ENCODE measurements at places on chromosomes 5 and 9.

DNA sequence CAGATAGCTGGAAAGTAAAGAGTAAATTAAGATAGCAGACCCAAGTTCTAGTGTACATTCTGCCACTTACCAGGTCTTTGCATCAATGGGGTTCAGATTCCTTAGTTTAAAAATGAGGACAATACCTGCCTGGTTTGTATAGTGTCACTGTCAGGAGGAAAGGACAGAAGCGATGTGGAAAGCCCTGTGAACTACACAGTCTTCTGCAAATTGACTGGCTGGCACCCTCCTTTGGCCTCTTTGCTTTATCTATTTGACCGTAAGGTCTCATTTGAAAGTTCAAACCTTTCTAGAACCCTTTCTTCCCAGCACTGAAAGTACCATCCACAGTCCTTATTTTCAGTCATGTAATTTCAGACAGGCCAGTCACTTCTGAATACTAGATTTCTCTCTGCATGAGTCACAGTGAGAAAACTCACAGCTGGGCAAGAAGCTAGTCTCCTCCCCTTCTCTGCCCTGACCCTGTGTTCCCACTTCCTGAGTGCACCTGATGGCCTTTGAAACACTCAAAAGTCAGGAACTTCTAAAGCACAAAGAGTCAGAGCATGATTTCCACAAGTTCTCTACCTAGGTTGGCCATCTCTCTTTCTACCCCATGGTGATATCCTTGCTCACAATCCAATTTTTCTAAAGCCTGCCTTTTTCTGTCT is 91.3 kb upstream of the RASEF start:
- no peak for DNase-seq

DNA sequence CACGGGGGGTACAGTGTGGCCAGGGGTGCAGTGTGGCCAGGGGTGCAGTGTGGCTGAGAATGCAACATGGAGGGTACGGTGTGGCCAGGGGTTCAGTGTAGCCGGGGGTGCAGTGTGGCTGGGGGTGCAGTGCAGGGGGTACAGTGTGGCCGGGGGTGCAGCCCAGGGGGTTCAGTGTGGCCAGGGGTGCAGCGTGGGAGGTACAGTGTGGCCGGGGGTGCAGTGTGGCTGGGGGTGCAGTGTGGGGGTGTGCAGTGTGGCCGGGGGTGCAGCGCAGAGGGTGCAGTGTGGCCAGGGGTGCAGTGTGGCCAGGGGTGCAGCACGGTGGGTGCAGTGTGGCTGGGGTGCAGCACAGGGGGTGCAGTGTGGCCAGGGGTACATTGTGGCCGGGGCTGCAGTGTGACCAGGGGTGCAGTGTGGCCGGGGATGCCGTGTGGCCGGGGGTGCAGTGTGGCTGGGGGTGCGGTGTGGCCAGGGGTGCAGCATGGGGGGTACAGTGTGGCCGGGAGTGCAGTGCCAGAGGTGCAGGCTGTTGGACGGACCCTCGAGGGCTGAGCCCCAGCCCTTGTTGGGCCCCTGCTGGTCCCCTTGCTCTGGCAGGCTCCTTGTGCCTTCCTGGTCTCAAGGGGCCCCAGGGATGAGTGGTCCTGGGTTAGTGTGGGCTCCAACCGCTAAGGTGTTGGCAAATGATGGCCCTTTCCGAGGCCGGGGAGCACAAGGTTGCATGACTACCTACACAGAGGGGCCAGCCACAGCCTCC is 17.9 kb downstream of the TPPP start:
- DNase-seq: no peak

DNA sequence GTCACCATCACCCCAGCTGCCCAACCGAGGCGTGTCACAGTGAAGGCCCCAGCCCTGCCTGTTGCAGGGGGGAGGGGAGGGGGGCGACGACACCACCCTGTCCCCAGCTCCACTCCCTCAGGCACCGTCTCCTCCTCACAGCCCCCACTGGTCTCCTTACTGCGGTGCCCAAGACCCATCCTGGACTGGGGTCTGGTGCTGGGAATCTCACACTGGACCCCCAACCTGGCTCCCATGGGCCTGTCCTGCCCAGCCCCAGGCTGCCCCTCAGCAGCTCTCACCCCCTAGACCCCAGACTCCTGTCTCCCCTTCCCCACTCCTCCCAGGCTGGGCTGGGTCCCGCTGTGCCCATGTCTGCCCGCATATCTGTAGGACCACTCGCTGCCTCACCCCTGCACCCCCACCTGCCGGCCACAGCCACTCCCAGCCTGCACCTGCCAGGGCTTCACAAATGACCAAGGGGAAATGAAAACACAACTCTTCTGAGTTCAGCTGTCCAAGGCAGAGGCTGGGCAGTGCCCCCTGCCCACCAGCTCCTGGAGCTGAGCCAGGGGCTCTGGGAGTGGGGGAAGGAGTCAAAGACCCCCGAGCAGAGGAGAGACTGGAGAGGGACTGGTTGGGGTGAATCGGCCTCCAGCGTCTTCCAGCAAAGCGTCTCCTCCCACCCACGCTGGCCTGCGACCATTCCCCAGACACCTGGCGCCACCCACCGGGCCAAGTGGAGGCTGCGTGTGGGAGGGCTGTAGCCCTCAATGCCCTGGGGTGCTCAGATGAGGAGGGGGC is 32.6 kb upstream of the EGFL7 start:
- DNase-seq: no peak

DNA sequence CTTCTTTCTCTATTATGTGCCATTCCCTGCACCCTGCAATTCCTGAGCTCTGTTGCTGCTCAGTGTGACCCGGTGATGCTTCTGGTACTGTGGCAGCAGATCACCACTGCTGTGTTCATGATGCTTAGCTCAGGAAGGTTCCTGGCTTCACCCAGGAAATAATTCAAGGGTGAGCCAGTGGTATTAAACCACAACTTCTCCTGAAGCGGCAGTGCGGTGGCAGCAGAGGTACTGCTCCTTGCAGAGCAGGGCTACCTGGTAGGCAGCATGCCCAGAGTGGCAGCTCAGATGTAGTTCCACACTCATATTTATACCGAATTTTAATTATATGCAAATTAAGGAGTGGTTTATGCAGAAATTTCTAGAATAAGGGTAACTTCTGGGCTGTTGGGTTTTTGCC is 213.8 kb upstream of the ZNF608 start:
- no peak for DNase-seq

- DNase-seq: no peak
Measured at GRCh38 chr9:113131689-113132151, 19.1 kb upstream of the SLC31A2 start.

- DNase-seq: no peak
Measured at GRCh38 chr5:54803471-54804011, 181.9 kb downstream of the ESM1 start.

DNA sequence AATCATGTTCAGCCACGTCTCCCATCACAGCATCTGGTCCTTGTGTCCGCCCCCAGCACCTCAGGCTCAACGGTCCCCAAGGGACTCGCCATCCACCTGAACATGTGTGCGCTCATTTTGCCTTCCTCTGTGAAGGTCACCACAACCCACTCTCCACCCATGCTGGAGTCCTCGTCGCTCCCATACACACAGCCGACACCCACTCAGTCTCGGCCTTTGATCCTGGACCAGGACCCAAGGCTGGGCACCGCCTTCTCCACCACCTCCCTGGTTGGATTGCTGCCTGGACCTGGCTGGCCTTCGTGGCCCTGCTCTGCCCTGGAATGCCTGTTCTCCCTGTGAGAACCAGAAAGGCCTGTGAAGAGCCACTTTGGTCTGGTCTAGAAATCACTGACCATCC is 60.3 kb downstream of the UBE2QL1 start:
- no peak for DNase-seq

- DNase-seq: no peak
Measured at GRCh38 chr5:176334031-176334770, 27.4 kb downstream of the KIAA1191 start.

DNA sequence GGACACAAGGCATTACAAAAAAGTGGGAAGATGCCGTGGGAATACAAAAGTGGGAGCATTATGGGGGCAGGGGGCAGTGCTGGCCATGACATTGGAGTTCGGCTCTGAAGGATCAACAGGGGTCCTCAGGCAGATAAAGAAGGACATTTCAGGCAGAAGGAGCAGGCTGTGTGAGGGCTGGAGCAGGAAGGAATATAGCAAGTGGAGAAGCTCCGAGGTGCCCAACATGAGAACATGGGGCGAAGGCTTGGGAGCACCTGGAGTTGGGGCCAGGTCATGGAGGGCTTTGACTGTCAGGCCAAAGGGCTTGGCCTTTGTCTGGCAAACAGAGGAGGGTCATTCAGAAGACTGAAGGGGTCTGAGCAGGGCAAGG is 2.5 kb downstream of the B4GALT7 start:
- no peak for DNase-seq

DNA sequence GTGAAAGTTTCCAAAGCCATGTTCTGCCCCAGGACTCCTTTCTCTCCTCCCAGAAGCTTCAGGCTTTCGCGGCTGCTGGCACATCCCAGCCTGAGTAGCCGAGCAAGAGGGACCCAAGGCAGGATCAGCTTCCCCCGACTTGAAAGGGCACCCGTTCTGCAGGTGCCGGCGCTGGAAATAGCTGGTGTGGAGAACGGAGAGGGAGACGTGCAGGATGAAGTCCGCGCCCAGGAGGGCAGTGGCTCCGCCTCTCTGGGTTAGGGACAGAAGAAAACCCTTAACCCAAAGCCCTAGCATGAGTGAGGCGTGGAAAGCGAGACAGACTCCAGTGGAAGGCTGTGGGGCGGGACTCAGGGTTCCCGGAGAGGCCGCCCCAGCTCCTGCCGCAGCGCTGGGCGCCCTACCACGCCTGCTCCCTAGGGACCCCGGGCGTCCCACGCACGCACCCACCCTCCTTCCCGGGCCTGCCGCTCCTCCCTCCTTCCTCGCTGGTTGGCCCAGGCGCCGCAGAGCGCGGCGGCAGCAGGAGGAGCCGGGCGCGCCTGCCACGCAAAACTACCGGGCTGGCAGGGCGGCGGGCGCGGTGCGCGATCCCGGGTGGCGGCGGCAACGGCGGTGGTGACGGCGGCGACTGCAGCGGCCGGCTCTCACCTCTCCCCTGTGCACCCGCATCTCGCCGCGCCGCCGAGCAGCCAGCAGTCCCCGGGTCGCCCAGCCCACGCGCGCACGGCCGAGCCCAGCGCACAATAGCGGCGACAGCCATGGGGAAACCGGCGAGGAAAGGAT is at the start of gene SLC1A1:
TSS of gene SLC1A1 (plus strand) at position 550 of the 786 bp plus-strand sequence. CDS start at position 762, 212 bp downstream.
- no peak for DNase-seq

DNA sequence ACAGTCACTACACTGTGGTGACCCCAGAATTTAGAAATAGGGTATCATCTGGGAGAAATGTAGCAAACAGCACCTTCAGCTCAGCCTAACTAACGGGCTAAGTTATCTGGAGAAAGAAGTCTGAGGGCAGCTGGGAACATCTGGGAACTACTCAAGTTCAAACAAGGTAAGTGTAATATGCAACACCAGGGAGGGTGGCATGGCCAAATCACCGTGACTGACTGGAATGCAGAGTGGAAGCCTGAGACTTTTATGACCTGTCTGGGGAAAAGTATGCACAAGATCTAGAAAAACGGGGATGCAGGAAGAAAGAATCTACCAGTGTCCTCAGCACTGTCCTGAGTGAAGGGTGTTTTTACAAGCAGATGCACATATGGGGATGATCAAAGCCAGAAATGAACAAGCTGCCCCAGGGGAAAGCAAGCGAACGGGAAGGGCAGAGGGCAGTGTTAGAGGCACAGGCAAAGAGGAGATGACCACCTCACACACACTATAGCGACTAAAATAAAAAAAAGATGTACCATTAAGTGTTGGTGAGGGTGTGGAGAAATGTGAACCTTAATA is 59.9 kb downstream of the SERINC5 start:
- no peak for DNase-seq

DNA sequence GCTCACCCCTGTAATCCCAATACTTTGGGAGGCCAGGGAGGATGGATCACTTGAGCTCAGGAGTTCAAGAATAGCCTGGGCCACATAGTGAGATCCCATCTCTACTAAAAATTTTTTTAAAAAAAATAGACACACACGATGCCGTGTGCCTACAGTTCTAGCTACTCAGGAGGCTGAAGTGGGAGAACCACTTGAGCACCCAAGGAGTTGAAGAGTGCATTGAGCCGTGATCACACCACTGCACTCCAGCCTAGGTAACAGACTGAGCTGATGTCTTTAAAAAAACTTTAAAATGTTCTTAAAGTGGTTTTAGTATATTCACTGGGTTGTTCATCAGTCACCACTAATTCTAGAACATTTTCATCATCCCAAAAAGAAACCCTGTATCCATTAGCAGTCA is 51.9 kb upstream of the RNF38 start:
- DNase-seq: no peak

- DNase-seq: no peak
Measured at GRCh38 chr5:380701-381309, 59.3 kb downstream of the AHRR start.

GRCh38 chr5:80237243-80237642 is 18.6 kb downstream of the SERINC5 start:
- DNase-seq: no peak

DNA sequence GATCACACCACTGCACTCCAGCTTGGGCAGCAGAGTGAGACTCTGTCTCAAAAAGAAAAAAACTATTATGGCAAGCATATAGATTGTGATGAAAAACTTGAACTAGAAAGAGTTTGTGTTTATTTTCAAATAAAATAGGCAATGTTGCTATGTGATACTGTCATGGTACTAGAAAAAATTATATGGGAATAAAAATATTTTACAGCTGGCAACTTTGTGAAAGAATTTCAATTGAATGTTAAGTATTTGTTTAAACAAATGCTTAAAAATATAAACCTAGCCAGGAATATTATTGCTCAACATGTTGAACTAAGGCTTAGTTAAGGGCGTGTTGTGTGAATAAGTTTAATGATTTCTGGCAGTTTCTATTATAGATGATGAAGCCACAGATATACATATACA is 31.7 kb downstream of the HSDL2 start:
- DNase-seq: no peak

- DNase-seq: no peak
Measured at GRCh38 chr9:37919246-37919955, 15.5 kb upstream of the SLC25A51 start.

DNA sequence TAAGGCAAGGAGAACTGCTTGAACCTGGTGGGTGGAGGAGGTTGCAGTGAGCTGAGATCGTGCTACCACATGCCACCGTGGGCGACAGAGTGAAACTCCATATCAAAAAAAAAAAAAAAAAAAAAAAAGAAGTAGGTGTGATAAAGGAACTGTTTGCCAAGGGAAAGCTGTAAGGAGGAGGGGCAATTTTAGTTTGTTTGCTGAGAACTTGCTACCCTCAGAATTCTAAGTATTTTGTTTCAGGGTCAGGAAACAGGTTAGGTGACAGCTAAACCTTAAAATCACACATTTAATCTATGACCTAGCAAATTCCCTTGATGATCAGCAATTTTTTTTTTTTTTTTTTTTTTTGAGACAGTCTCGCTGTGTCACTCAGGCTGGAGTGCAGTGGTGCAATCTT is 7.2 kb upstream of the ARRDC3 start:
- DNase-seq: no peak

- DNase-seq: peak; percentile 63
Measured at GRCh38 chr5:170216257-170216864, 16.4 kb upstream of the C5orf58 start.
